Vagina (tissue), 2 donors: ENCODE measurements at places on chromosomes 7 and 10. TPM values are rescaled to one million over a fixed set of nuclear protein-coding genes. Genes with fewer than 3 reads are reported as not detected.

CFAP43 gene
- total RNA-seq = 0.25 TPM

RGS10 gene
- total RNA-seq = 63.6 TPM

NKX6-2 gene
- total RNA-seq = 0.49 TPM

COL28A1 gene
- 5.4 TPM for total RNA-seq

- no peaks in the 10 kb centered on the region for H3K27me3 ChIP-seq
- no peaks in the 10 kb centered on the region for H3K36me3 ChIP-seq
- no peak overlapping the region for H3K27ac ChIP-seq
These were observed 64.8 kb upstream of the SEC61G start for GRCh38 chr7:54823776-54824175.

DNA sequence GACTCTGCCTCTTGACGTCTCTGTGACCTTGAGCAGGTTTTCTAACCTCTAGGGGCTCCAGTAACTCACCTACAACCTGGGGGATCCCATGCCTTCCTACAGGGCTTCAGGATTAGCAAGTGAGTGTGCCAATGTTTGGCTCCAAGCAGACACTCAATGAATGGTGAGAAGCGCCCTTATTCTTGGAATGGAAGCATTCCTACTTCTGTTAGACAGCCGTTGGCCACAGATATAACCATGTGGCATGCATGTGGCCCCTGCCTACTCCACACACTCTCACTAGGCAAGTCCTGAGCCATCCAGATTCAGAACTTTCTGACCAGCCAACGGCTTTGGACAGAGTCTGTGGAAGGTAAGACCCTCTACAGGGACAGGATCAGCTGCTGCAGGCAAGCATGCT lies 108.9 kb upstream of the LYZL2 start:
- no peaks in the 10 kb centered on the region for H3K36me3 ChIP-seq
- peaks cover 11% of the 10 kb centered on the region for H3K4me1 ChIP-seq
- H3K4me3 ChIP-seq = no peak overlapping the region
- H3K27ac ChIP-seq = no peak overlapping the region
- no peaks in the 10 kb centered on the region for H3K27me3 ChIP-seq

DNA sequence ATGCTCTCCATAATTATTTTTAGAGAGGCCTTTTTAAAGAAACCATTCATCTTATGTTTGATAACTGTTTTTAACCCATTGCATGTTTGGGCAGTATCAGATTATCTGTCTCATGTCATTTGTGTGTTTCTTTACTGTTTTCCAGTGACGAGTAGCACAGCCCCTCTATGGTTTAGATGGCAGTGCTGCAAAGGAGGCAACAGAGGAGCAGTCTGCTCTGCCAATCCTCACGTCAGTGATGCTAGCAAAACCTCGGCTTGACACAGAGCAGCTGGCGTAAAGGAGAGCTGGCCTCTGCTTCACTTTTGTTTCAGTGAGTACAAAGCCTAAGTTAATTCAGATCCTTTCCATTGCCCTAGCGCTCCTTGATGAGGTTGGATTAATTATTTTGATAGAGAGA lies 80.4 kb upstream of the GARIN1A start:
- H3K27me3 ChIP-seq = no peaks in the 10 kb centered on the region
- no peak overlapping the region for H3K4me3 ChIP-seq
- H3K27ac ChIP-seq = no peak overlapping the region
- DNase-seq = no peak

DNA sequence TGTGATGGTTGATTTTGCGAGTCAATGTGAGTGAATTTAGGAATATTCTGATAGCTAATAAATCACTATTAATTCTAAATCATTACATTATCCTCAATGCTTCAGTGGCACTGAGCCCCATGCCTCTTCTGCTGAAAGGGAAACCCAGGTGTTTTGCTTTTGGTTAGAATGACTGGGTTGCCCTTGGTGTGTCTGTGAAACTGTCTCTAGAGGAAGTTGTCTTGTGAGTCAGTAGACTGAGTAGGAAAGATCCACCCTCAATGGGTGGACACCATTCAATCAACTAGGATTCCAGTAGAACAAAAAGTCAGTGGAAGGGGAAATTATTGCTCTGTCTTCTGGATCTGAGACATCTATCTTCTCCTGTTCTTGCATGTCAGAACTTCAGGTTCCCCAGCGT lies 472.4 kb downstream of the ANKRD7 start:
- no peaks in the 10 kb centered on the region for H3K36me3 ChIP-seq
- no peaks in the 10 kb centered on the region for H3K27me3 ChIP-seq
- no peak for DNase-seq
- H3K4me1 ChIP-seq = no peaks in the 10 kb centered on the region

DNA sequence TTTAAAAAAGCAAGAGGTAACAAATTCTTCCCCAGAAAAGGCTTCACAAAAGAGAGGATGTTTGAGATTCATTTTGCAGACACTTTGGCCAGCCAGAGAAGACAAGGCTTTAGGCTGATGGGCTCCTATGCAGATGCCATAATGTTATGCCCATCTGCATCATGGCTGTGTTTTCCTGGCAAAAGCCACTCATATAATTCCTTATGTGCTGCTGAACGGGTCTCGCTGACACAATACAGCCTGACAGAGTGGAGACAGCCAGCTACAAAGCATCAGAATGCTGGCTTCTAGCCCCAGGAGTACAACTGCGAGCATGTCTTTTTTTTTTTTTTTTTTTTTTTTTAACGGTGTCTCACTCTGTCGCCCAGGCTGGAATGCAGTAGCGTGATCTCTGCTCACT lies 1157.4 kb upstream of the AUTS2 start:
- H3K4me3 ChIP-seq = no peak overlapping the region
- no peaks in the 10 kb centered on the region for H3K4me1 ChIP-seq
- H3K27ac ChIP-seq = no peak overlapping the region
- H3K27me3 ChIP-seq = no peaks in the 10 kb centered on the region

- no peak overlapping the region for H3K4me3 ChIP-seq
- no peak for DNase-seq
- H3K27me3 ChIP-seq = no peaks in the 10 kb centered on the region
- H3K27ac ChIP-seq = no peak overlapping the region
- no peaks in the 10 kb centered on the region for H3K4me1 ChIP-seq
- no peaks in the 10 kb centered on the region for H3K36me3 ChIP-seq
These were observed 114.1 kb downstream of the ZFAND4 start for GRCh38 chr10:45558425-45558824.

DNA sequence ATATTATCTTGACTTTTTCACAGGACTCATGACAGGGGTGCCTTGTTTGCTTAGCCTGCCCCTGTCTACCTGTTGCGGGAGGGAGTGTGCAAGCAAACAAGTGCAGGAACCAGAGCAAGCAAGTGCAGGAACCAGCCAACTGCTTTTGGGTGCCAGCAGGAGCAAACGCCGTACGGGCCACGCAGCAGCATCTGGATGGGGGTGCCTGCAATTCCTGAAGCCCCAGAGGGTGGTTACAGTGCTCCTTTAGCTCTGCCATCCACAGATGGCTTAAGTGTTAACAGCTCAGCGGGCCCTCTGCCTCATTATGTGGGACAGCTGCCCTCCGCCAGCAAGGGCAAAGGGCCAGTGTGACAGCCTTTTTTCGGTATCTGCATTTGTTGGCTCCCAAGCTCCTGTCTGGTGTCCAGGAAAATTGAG lies 83.5 kb downstream of the MICU1 start:
- H3K4me3 ChIP-seq = no peak overlapping the region
- no peaks in the 10 kb centered on the region for H3K36me3 ChIP-seq
- H3K4me1 ChIP-seq = no peaks in the 10 kb centered on the region
- DNase-seq = no peak
